ENCODE measurements at places on chromosomes 7 and 10.

GRCh38 chr10:62381385-62382102, 7.4 kb downstream of the ZNF365 start:
- no peak for DNase-seq

- DNase-seq = no peak
Observed at GRCh38 chr7:33806298-33807154, 98.8 kb upstream of the BMPER start.

DNA sequence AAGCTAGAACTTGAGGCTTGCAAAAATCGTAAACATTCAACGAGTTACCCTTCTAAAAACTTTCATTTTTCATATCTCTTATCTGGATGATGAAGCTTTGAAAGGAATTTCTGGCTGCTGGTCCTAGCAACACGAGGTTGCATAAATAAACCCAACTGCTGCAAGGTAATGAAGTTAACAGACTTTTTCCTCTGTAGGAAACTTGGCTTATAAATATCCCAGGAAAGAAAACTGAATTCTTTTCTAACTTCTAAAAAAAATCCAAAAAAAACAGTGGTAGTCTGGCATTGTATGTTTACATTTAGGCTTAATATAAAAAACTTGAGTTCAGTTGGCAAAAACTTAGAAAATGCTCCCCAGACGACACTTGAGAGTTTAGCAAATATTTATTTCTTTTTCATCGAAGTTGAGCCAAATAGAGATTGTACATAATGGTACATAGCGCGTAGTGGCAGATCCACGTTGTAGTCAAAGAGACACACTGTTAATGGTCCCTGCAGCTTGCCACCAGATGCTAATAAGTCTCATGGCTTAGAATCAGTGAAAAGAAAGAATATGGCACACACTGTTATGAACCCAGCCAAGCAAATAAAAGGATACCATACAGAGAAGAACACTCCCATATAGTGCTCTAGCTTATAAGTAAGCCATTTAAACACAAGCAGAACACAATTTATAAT, 200.3 kb upstream of the PCLO start:
- DNase-seq = no peak

GRCh38 chr10:130802301-130802700, 509.2 kb downstream of the TCERG1L start:
- DNase-seq = no peak

DNA sequence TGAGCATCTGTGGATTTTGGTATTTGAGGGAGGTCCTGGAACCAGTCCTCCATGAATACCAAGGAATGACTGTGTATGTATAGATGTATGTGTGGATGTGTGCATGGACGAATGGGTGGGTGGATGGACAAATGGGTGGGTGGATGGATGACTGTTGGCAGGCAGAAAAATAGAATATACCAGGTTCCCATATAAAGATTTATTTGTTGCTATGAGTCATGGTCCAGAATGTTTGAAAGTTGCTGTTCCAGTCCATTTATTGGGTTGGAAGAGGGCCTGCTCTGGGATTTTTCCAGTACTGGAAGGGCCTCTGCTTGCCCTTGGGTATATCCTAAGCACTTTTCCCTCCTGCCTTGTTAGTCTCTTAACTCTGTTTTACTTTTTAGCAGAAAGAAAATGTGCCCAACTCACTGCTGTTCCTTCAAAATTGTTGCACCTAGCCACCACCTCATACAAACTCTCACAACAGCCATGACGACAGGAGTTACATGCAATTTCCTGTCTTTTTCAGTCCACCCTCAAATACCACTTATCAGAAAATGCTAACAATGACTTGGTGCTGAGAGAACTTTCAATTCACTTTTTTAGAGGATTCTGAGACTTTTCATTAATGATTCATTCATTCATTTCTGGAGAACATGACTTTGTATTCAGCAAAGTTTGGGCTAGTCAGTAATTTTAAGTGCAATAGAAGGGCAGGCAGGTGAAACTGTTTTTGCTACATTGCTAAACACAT, 108.1 kb downstream of the EEPD1 start:
- DNase-seq = no peak

GRCh38 chr10:61606959-61607907, 55.5 kb upstream of the CABCOCO1 start:
- DNase-seq = no peak

- DNase-seq = no peak
Observed at GRCh38 chr10:97542169-97543024, 30.2 kb upstream of the ANKRD2 start.

- DNase-seq = no peak
Observed at GRCh38 chr10:124935946-124936345, 6.0 kb upstream of the ZRANB1 start.

GRCh38 chr10:132239126-132240031, 52.6 kb downstream of the DPYSL4 start:
- no peak for DNase-seq

DNA sequence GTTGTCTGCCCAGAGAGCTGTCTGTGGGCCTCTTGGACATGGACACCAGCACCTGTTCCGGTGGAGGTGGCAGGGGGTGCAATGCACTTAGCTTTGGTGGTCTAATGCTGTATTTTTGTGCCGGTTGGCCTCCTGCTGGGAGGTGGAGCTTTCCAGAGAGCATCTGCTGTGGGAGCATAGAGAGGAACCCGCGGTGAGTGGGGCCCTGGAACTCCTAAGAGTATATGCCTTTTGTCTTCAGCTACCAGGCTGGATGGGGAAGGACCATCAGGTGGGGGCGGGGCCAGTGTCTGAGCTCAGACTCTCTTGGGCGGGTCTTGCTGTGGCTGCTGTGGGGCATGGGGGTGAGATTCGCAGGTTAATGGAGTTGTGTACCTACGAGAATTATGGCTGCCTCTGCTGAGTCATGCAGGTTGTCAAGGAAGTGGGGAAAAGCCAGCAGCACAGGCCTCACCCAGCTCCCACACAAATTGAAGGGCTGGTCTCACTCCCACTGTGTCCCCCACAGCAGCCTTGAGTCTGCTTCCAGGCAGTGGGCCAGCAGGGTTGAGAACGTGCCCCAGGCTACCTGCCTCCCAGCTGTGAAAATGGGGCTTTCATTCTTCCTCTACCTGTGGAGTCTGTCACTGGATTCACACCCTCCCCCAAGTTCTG, 29.0 kb downstream of the JAKMIP3 start:
- no peak for DNase-seq

- DNase-seq = no peak
Observed at GRCh38 chr10:104735036-104735756, 94.1 kb downstream of the SORCS3 start.

GRCh38 chr7:147510923-147511322, 1079.6 kb upstream of the C7orf33 start:
- DNase-seq = no peak

GRCh38 chr7:36343548-36343947, 46.1 kb upstream of the ANLN start:
- no peak for DNase-seq

DNA sequence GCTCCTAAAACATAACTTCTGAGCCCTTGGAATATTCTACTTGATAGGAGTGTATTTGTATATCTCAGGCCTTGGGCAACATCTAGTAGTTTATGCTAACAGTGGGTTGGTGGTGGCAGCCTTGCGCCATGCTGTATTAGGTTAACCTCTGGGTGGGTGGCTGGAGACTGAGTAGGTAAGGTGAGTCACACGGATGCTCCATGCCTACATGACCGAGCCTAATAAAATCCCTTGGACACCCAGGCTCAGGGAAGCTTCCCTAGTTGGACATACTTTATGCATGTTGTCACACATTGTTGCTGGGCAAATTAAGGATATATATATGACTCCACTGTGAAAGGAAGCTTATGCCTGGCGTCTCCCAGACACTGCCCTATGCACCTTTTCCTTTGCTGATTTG, 6.0 kb upstream of the DAGLB start:
- DNase-seq = no peak

- DNase-seq = no peak
Observed at GRCh38 chr10:120174491-120174890, 282.0 kb downstream of the SEC23IP start.

DNA sequence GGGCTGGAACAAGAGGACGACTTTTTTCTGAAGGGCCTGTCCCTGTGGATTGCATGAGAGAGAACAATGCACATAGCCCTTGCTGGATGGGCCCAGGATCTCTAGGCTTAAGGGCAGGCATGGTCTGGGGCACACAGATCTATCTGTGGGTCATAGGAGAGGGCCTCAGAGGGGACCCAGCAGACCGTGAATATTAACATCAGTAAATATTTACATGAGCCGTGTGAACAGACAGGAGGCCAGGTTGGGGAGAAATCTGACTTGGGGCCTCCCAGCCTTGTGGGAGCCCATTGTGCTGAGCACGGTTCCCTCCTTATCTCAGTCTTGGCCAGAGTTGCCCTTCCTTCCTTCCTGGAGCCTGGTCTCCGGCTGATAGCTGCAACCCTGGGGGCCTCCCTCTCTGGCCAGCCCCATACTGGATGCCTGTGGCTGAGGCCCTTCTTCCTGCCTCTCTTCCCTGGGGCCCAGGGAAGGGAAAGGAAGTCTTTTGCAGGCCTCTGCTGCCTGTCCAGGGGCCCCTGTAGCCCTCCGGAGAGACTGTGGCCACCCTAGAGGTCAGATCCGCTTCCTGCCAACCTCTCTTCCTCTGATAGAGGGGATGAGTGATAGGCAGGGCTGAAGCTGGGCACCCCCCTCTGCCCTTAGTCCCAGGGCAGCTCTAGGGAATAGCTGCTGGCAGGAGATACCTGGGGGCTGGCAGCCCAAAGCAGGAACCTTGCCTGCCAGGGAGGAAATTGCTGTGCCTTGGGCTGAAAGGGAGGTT, 44.5 kb upstream of the TRIM8 start:
- DNase-seq = no peak

DNA sequence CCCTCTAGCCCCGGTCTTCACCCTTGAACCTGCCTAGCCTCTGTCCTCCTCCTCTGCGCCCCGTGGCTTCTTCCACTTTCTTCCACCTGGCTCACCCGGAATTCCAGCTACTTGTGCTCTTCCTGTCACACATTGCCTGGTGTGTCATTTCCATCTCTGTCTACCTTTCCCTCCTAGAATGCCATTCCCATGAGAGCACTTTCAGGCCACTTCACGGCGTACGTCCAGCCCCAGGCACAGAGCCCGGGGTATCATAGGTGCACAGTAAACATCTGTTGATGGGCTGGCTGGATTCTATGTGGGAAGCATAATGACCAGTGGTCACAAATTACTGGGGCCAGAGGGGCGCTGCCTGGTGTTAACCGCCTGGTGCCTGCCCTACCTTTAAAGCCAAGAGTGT, 161.3 kb downstream of the CUX1 start:
- no peak for DNase-seq

DNA sequence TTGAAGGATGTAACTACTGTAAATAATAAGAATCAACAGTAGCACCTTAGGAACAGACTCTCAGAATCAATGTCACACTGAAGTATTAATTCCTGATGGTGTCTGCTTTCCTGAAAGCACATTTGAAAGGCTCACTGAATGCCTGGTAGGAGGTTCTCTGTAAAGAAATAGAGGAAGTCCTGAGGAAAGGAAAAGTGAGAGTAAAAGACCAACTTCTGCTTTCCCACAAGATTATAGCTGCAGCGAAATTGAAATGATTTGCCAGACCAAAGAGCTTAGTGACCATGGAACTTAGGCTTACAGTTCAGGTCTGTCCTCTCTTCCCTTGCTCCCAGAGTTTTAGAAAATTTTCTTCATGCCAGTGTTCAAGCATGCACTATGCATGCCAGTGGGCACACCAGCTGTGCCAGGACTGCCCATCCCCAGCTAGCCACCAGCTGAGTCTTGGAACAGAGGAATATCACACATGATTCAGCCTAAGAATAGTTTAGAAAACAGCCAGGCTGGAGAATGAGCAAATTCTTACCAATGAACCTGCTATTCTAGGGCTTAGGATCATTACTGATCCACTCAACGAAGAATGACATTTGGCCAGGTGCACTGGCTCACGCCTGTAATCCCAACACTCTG, 123.2 kb downstream of the HERPUD2 start:
- DNase-seq = no peak

DNA sequence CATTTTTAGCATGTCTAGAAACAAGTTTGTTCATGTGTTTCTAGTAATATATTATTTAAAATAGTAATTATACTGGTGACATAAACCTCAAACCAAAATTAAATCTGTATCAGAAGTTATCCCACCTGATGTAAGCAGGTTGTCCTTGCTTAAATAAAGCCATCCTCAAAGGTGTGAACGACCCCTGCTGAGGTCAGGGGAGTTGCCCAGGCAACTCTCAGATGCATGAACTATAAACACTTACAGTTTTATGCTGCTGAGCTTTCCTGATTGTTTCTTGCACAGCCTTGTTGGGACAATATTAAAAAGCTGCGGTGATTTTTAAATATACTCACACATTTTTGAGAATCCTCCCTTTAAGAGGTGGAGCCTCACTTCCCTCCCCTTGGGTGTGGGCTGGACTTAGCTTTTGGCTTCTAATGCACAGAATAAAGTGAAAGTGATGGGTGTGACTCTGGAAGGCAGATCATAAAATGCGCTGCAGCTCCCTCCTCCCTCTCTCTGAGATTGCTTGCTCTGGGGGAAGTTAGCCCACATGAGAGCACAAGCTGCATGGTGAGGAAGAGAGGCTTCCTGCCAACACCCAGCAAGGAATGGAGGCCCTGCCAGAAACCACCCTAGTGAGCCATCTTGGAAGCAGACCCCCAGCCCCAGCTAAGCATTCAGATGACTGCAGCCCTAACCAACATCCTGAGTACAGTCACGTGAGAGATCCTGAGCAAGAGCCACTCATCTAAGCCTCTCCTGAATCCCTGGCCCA, 152.7 kb downstream of the SKIDA1 start:
- peak; percentile 14 for DNase-seq

GRCh38 chr7:73718905-73719805, at the start of gene STX1A:
STX1A (minus strand) TSS chr7:73719669; CDS start chr7:73719631, 38 bp downstream.
- peak; percentile 64 for DNase-seq

GRCh38 chr7:155380976-155381851, 76.7 kb upstream of the EN2 start:
- no peak for DNase-seq

DNA sequence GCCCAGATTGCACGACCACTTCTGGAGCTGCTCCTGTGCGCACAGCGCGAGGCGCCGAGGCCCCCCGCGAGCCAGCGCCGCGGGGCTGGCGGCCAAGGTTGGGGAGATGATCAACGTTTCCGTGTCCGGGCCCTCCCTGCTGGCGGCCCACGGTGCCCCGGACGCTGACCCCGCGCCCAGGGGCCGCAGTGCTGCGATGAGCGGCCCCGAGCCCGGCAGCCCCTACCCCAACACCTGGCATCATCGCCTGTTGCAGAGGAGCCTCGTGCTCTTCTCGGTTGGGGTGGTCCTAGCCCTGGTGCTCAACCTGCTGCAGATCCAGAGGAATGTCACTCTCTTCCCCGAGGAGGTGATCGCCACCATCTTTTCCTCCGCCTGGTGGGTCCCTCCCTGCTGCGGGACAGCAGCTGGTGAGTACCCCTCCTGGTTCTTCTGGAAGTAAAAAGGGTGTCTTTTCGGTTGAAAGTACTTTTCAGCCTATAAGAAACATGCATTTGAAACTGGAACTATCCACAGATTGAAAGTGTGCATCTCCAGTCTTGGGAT, 683 bp downstream of the INSIG1 start:
- peak; percentile 11 for DNase-seq

- DNase-seq = no peak
Observed at GRCh38 chr10:58593008-58593407, 80.3 kb downstream of the BICC1 start.
